ENCODE measurements at places on chromosomes 7 and 10.

- DNase-seq: peak; percentile 9
These were observed 1.1 kb downstream of the VGF start for GRCh38 chr7:101164071-101164840.

- DNase-seq: no peak
These were observed 20.5 kb upstream of the AOC1 start for GRCh38 chr7:150831851-150832250.

- DNase-seq: no peak
These were observed 35.5 kb downstream of the CALML3 start for GRCh38 chr10:5560142-5560816.

DNA sequence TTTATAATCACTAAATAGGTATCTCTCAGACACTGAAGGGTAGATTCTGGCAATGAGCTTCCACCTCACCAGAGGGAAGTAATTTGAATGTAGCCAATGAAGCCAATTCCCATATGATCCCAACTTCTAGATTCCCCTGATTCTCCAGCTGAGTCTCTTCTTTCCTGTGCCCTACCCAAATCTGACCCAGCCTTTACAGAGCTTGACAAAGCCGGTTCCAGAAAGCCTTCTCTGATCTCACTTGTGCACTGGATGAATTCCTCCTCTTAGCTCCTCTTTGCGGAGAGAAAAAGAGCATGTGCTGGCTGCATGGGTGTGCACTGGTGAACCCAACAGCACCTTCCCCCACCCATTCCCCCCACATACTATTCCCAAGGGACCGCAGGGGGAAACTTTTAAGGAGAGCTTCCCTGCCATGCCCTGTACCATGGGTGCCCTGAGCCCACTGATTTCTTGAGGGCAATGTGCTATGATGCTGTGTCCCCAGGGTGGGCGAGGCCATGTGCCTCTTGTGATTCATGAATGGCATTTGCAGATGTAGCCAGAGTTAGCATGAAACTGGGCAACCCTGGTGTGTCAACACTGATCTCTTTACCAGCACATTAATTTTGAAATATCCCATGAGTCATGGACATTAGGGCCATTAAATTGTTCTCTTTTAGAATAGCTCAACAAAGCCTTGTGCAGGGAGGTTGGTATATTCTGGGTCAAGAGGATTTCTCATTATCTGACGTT is 50.4 kb upstream of the PLEKHA1 start:
- no peak for DNase-seq

DNA sequence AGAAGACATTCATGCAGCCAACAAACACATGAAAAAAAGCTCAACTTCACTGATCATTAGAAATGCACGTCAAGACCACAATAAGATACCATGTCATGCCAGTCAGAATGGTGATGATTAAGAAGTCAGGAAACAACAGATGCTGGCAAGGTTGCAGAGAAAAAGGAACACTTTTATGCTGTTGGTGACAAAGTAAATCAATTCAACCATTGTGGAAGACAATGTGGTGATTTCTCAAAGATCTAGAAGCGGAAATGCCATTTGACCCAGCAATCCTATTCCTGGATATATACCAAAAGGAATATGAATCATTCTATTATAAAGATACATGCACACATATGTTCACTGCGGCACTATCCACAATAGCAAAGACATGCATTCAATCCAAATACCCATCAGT is 77.6 kb downstream of the C10orf90 start:
- no peak for DNase-seq

Measured in NCI-H510A treated with DMSO at 0.1 percent for 48 hours (cell line).